T follicular helper cell (primary cell): ENCODE measurements at places on chromosomes 13 and 19.

- no peak for DNase-seq
These were observed 335.8 kb downstream of the SLITRK1 start for GRCh38 chr13:83546476-83546875.

DNA sequence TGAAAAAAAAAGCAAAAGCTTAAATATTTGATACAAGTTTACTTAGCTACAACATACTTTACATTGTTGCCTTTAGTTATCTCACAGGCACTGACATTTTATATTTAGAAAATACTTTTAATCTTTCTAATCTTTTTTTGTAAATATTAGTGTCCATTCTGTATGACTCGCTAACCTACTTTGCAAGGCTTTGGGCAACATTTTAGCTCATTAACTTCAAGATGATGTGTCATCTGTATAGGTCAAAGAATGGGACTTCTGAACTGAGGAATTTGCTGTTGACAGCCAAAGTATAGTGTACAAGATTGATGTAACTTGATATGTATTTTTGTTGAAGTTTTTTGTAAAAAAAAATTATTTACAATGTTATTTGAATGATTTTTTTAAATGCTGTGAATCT, 2.7 kb upstream of the C1QTNF9 start:
- DNase-seq: no peak

GRCh38 chr13:98345107-98345935, 168.3 kb upstream of the RNF113B start:
- no peak for DNase-seq

DNA sequence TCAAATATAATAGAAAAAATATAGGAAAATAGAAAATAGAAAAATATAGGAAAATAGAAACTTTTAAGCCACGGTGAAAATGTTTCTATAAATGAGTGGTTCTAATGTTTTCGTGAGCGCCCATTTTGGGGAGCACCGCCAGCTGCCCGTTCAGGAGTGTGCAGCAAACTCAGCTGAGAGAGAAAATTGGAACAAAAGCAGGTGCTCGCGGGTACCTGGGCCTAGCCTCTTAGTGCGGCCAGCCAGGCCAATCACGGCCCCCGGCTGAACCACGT, 204 bp upstream of the PDX1 start:
- DNase-seq: no peak

GRCh38 chr19:39828015-39828653, 5.8 kb downstream of the DYRK1B start:
- DNase-seq: no peak

DNA sequence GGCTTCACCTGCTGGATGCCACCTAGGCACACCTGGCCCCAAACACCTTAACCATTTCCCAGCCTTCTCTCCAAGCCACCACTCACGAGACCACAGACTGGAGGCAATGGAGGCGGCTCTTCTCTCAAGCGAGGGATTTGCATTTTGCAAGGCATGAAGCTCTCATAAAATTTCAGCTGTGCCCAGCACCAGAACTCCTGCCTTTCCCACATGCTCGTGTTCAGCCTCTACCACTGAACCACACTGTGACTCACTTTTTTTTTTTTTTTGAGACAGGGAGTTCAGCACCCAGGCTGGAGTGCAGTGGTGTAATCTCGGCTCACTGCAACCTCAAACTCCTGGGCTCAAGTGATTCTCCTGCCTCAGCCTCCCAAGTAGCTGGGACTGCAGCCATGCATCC, 10.6 kb downstream of the NANOS3 start:
- DNase-seq: no peak

GRCh38 chr13:50213526-50213925, 198.3 kb downstream of the KCNRG start:
- DNase-seq: no peak

DNA sequence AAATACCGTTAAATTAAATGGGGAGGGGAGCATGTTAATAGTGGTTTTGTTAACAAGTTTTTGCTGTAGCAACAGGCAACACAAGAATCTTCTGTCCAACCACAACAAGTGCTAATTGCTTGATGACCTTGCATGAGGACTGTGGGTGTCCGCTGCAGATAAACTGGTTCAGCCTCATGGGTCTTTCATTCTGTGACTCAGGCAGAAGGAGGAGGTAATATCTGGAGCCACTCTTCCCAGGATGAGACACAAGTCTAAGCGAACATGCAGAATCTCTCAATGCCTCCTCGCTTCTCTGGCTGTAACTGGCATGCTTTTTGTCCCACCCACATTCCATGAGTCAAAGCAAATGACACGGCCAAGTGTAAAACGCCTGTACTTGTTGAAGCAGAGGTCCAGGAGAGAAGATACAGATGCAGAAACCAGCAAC, 56.6 kb upstream of the MYO16 start:
- no peak for DNase-seq

DNA sequence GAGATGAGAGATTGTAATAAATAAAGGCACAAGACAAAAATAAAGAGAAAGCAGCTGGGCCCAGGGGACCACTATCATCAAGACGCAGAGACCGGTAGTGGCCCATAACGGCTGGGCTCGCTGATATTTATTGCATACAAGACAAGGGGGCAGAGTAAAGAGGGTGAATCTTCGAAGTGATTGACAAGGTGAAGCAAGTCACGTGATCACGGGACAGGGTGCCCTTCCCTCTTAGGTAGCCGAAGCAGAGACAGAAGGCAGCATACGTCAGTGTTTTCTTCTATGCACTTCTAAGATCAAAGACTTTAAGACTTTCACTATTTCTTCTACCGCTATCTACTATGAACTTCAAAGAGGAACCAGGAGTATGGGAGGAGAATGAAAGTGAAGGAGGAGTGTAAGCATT, 4.6 kb upstream of the PRKCG start:
- peak; percentile 55 for DNase-seq

- DNase-seq: no peak
These were observed 72.4 kb downstream of the KLF5 start for GRCh38 chr13:73131247-73131646.

- DNase-seq: no peak
These were observed 82.7 kb downstream of the ATP11A start for GRCh38 chr13:112772539-112772909.

DNA sequence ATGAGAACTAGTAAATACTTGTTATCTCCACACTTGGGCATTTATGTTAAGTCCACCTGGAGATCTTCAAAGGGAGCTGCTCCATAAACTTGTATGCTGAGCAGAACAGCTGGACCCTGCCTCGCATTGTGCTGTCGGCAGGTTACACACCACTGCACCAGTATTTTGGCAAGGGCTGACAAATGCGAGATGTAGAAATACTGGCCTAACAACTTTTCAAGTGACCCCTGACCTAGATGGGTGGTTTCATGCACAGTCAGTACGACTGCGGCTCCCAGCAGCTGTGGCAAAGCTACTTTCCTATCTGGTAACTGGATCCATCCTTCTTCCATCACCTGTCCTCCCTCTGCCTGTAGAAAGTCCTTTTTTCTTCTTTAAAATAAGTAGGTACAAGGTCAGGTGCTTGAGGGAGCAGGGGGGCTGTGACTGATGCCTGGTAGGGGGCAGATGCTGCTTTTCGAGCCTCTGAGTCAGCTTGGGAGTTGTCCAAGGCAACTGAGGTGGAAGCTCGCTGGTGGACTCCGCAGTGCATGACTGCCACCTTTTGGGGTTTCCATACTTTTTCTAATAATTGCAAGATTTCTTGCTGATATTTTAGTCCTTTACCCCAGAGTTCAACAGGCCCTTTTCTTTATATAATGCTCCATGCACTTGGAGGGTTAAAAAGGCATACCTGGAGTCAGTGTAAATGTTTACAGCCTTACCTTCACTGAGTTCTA, 86.8 kb downstream of the SLC25A15 start:
- no peak for DNase-seq

DNA sequence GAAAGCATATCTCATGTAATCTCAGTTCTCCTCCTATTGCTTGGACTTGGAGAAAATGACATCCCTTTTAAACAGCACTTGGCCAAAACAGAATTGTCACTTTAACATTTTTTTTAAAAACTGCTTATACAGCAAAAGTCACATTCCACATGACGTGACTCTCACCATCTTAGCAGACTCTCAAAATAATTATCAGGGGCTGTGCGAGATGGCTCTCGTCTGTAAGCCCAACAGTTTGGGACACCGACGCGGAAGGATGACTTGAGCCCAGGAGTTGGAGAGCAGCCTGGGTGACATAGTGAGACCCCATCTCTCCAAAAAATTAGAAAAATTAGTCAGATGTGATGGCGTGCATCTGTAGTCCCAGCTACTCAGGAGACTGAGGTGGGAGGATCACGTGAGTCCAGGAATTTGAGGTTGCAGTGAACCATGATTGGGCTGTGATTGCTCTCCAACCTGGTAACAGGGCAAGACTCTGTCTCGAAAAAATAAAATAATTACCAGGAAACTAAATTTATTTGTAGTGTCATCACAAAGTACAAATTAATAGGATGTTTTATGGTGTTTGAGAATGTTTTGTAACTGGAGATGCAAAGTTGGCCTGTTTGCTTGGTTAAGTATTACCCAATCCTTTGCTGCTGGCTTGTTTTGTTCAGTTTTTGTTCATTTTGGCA, 8.8 kb downstream of the SAFB start:
- DNase-seq: no peak

- no peak for DNase-seq
These were observed 90.1 kb upstream of the ABCC4 start for GRCh38 chr13:95391362-95391761.

GRCh38 chr19:32647361-32647760, 27.6 kb downstream of the ANKRD27 start:
- DNase-seq: no peak
